ENCODE measurements at places on chromosomes 11 and 22.

DNA sequence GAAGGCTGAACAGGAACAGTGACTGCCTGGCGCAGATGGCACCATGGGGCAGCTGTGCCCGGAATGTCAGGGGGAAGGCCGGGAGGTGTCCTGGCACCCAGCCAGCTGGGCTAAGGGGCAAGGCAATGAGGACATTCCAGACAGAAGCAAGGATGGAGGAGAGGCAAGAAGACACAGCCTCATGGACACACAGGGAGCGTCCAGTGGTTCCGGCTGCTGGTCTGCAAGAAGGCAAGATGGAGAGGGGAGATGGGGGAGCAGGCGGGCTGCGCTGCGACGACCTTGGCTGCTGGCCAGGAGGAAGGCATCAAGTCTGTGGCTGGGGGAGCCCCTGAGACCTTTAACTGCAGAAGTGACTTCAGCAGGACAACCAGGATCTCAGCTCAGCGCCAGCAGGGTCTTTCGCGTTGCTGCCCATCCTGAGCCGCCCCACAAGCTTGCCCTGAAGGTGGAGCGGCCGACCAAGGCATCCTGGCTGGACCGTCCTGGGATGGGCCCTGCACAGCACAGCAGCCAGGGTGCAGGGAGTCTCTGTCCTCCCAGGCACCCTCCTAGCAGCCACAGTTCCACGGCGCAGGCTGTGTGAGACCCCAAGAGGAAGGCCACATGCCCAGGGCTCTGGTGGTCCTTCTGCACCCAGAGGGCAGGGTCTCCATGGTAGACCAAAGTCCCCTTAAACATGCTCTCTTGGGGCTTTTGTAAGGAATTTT, 531.7 kb downstream of the BRD1 start:
- no peak for DNase-seq

DNA sequence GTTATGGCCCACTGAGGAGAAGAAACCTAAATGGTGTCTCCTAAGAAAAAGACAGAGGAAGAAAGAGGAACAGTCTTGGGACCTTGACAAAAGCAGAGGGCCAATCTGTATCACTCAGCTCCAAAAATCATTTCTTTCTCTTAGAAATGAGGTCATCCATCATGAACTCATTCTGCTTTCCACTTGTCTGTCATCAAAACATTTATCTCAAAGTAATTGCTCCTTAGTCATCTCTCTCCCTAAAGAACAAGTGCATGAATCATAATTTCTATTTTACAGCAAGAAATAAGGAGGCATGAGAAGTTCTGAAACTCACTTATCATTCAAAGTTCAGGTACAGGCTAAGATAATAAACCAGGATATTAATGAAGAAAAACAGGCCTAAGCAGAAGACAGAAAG, 375.6 kb downstream of the KCNA4 start:
- no peak for DNase-seq

DNA sequence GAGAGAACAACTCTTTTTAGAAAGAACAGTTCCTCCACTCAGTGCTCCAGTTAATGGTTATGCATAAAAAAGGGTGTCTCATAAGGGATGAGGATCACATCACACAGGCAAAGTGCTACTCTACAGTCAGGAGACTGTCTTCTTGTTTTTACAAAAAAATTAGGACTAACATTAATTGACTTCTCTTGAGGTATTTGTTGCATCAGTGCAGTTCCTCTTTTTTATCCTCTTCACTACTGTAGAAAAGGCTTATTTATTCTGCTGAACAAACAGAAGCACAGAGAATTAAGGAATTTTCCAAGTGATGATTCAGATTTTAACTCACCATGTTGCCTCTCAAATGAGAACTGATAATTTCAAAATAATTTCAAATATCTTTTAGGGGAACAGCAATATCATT, 1.9 kb downstream of the MMP8 start:
- no peak for DNase-seq

DNA sequence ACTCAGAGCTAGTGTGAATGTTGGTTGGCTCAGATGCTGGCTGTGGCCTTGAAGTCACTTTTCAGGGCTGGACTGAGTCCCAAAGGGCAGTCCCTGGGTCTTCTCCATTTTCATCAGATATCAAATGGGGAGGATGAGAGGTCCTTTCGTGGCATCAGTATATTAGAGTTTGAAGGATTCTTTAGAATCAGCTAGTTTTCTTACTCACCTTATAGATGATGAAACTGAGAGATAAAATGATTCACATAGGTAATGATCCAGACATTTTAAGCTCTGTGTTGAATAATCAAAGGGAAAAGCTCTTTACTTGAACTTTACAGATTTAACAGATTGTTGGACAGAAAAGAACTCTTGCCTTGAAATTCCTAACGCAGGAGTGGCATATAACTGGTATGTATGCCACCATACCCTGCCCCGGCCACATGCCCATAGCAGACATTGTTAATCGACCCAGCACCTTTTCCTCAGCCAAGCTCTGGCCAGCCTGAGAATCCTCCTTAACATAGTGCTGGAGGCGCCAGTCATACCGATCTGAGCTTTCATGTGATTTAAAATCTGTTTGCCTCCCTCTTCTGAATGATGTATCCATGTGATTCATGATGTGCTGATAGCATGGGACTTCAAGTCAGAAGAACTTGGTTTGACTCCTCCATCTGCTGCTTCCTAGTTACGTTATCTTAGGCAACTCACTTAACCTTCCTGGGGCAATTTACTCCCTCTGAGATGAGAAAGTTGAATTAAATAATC, 60.0 kb downstream of the BARX2 start:
- DNase-seq: no peak

- no peak for DNase-seq
These were observed 49.4 kb upstream of the CEP295 start for GRCh38 chr11:93611836-93612677.

GRCh38 chr11:109963101-109963500, 130.1 kb upstream of the ZC3H12C start:
- DNase-seq: peak; percentile 17

DNA sequence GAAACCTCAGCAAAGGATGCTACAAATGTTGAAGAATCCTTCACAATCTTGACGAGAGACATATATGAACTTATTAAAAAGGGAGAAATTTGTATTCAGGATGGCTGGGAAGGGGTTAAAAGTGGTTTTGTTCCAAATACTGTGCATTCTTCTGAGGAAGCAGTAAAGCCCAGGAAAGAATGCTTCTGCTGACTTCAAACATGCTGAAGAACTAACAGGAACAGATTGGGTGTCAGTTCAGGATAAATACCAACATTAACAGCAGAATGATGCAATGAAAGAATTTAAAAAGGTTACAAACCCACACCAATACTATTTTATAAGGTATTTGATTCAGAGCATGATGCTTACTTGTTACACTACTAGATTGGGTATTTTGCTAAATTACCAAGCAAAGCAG, 33.9 kb downstream of the RAB39A start:
- DNase-seq: no peak

DNA sequence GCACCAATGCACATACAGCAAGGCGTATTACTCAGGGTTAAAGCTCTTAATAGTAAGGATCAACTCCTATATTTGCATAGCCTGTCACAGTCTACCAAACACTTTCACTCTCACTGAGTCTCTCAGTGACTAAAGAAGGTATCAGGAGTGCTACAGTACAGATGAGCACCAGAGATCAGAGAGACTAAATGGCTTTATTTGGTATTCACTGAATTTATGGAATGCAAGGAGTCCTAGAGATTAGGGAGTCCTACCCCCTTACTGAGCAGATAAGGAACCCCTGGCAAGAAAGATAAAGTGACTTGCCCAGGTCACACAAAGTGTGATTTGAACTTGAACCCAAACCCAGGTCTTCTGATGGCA, 396.4 kb upstream of the CCDC90B start:
- no peak for DNase-seq

GRCh38 chr11:133930767-133931448, 25.9 kb downstream of the IGSF9B start:
- DNase-seq: no peak

DNA sequence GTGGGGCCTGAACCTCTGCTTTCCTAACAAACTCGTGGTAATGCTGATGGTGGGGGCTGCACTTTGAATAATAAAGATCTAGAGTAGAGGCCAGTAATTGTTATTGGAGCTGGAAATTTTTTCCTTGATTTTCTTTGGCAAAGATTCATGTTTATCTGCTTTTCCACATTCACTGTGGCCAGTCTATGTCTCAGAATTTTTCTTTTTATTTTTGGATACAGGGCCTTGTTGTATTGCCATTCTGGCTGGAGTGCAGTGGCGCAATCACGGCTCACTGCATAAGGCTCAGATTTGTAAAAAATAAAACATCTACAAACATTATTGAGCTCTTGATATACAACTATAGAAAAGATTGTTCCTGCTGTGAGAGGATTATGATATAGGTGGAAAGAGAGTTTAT, 1.6 kb downstream of the TMEM135 start:
- DNase-seq: no peak

- DNase-seq: no peak
These were observed 627.8 kb upstream of the ANO5 start for GRCh38 chr11:21564833-21565682.

GRCh38 chr11:126727381-126727780, 273.2 kb downstream of the KIRREL3 start:
- DNase-seq: no peak

DNA sequence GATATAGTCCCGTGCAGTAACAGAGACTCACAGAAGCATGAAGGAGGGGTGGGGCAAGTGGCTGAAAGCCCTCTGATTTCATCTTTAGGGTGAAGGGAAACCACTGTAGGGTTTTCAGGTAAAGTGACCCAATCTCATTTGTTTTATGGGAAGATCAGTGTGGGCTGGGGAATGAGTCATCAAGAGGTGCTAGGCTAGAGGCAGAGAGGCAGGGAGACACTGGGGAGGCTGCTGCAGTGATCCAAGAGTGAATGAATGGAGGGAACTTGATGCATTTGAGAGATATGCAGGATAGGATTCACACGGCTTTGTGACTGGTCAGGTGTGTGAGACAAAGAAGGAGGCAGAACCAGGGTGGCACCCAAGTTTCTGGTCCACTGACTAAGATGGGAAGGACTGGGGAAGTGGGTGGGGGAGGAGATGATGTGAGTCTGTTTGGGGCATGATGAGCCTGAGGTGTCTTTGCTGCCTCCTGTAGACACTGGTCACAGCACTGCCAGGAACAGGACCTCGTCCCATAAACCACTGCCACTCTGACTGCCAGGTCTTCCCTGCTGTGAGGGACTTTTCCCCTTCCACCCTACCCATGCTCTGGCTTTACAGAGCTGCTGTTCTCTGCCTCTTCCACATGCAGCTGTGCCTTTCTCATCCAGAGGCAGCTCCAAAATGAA, 239.0 kb downstream of the TENM4 start:
- no peak for DNase-seq

- DNase-seq: peak; percentile 73
These were observed 23.6 kb downstream of the ALX4 start for GRCh38 chr11:44286268-44286880.

DNA sequence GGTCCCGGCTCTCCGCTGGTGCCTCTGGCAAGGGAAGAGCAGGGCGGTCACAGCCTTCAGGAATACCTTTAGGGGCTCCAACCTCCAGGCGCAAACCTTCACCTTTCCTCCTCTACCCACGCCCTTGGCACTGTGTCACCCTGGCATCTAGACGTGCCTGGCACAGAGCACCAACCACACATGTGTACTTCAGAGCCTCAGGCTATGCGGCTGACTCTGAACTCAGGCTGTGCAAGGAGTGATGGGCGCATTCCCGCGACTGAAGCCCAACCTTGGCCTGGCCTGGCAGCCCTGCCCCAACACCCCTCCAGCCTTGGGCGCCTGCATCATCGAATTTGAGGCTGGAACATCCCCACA, 11.4 kb downstream of the SCARF2 start:
- no peak for DNase-seq

DNA sequence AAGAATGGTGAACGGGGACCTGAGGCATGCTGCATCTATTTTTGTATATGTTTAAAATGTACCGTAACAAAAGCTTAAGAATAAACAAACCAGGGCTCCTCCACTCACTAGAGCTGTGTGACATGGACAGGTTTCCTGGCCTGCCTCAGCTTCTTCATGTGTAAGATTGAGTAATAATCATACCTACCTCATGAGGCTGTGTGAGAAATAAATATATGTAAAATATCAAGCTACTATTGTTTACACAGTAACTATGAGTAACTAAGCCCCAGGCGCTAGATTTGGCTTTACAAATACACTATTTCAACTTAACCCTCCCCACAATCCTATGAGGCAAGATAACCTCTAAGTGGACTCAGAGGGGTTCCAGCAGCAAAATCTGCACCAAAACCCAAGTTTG, 66.4 kb downstream of the SMCO4 start:
- DNase-seq: no peak

DNA sequence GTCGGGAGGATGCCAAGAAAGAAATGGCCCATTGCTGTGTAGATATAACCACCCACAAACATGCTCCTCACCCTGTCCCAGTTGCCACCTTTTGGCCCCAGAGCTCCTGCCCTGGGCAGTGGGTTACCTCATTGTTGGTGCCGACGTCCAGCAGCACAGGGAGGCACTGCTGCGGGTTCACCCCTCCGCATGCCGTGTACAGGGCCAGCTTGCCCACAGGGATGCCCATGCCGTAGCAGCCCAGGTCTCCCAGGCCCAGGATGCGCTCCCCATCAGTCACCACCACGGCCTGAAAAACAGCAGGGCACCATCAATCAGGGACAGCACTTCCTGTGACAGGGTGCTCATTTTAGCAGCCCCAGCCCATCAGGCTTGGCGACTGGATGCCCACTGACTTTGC, 123.1 kb downstream of the CCDC81 start:
- no peak for DNase-seq

DNA sequence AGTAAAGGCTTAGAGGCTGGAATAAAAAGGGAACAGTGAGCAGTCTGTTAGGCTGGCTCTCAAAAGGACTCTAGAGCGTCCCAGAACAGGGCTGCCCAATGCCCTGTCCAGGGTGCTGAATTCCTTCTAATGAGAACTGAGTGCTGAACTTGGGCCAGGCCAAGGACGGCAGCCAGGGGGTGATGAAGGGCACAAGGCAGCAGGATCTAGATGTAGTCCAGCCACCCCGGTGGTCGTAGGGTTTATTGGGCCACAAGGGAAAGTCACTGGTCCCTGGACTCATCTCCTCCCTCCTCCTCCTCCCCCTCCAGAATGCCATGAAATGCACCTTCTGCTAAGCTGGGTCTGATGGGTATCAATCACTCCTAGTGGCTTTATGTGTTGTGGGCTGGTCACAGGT, 19.2 kb downstream of the NPTXR start:
- no peak for DNase-seq

GRCh38 chr22:25741692-25742626, at the start of gene MYO18B:
Gene MYO18B (plus strand): TSS chr22:25742188. CDS start chr22:25761093, 18,905 bp downstream.
- no peak for DNase-seq

GRCh38 chr22:33758961-33759360, 161.3 kb downstream of the LARGE1 start:
- DNase-seq: no peak

GRCh38 chr11:66467756-66468155, 1.1 kb downstream of the PELI3 start:
- DNase-seq: no peak

- no peak for DNase-seq
These were observed 556.1 kb downstream of the SOX6 start for GRCh38 chr11:15800111-15800800.

GRCh38 chr22:50293441-50294318, 13.8 kb downstream of the PLXNB2 start:
- DNase-seq: no peak
